Right ventricle myocardium inferior (tissue), 1 donor: ENCODE measurements at places on chromosomes 3 and 15.

GRCh38 chr3:72177075-72178050 lies 392.4 kb upstream of the PROK2 start:
- no peak for DNase-seq

DNA sequence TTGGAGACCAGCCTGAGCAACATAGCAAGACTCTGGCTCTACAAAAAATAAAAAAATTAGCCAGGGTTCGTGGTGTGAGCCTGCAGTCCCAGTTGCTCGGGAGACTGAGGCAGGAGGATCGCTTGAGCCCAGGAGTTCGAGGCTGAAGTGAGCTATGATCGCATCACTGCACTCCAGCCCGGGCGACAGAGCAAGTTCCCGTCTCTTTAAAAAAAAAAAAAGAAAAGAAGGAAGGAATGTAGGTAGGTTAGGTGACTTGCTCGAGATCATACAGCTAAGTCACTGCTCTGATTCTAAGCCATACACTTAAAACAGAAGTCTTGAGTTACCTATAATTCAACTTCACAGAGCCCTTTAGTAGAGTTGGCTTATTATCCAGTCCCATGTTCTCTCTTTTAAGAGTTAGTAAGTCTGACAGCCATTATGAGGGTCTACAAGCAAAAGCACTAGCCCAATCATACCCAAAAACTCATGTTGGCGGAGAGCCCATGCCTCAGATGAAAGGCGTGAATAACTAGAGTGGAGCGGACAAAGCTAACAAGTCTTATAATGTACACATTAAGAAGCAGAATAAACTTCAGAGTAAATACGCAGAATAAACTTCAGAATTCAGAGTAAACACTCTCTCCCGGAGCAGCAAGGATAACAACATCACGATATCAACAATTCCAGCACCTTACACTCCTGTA lies 768 bp downstream of the AAGAB start:
- no peak for DNase-seq

- DNase-seq: no peak
Observed at GRCh38 chr3:61015859-61016258, 235.4 kb downstream of the FHIT start.

GRCh38 chr15:89490814-89491315 lies 5.5 kb downstream of the RHCG start:
- no peak for DNase-seq

- no peak for DNase-seq
Observed at GRCh38 chr3:113124256-113124830, 87.0 kb upstream of the BOC start.

GRCh38 chr15:76191539-76192244 lies 119.6 kb downstream of the ETFA start:
- no peak for DNase-seq

DNA sequence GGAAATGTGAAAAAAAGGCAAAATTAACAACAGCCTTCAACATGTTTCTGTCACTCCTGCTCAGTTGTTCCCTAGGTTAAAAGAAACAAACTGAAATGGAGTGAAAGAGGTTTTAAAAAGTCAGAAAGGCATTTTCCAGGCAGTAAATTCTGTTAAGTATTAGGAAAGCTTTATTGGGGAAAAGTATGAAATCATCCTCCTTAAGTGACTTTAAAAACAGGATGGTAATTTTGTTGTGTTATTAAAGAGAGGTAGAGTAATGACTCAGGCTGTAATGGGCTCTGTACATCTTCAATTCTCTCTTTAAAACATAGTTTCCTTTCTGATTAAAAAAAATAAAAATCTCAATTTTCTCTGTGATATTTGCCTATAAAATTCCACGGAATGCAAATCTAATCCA lies 81.1 kb downstream of the OTOL1 start:
- no peak for DNase-seq

GRCh38 chr3:64908251-64908685 lies 220.5 kb upstream of the ADAMTS9 start:
- no peak for DNase-seq
